ENCODE measurements at places on chromosomes 16 and 17.

GRCh38 chr17:78206298-78206697, 7.8 kb upstream of the BIRC5 start:
- no peak for DNase-seq

GRCh38 chr17:73304971-73305812, 6.6 kb downstream of the CDC42EP4 start:
- no peak for DNase-seq

- no peak for DNase-seq
Observed at GRCh38 chr17:73533127-73533526, 111.1 kb downstream of the SDK2 start.

DNA sequence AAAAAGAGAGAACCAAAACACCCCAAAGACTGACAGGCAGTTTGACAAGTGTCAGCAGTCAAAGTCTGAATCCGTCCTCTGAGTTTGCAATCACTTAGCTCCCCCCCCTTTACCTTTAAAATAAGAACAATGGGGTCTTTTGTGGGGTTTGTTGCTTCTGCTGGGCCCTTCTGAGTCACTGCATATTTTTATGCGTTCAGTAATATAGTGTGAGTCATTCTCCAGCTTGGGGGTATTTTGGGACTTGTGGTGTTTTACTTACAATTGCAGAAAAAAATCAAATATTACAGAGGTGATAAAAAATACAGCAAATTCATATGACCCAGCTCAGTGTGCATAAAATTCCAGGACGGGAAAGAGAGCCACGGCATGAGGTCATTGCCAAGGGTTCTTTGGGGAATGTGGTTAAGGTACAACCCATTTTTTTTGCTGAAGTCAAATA, 120.1 kb downstream of the CYLD start:
- peak; percentile 2 for DNase-seq

DNA sequence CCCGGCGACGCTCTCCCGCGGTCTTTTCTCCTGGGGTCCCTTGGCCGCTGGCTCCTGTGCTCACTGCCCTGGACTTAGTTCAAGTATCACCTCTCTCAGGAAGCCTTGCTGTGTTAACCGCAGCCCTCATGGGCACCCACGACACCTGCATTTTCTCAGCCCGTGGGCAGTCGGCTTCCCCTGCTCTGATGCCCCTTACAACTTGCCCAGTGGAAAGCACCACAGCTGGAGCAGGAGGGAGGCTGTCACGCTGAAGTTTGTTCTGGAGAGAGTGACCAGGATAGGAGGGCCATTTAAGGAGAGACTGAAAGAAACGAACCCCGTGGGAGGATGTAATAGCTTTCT, 395 bp downstream of the STXBP4 start:
- DNase-seq, result no peak

GRCh38 chr16:88764913-88765349, 20.1 kb downstream of the PIEZO1 start:
- DNase-seq, result no peak

DNA sequence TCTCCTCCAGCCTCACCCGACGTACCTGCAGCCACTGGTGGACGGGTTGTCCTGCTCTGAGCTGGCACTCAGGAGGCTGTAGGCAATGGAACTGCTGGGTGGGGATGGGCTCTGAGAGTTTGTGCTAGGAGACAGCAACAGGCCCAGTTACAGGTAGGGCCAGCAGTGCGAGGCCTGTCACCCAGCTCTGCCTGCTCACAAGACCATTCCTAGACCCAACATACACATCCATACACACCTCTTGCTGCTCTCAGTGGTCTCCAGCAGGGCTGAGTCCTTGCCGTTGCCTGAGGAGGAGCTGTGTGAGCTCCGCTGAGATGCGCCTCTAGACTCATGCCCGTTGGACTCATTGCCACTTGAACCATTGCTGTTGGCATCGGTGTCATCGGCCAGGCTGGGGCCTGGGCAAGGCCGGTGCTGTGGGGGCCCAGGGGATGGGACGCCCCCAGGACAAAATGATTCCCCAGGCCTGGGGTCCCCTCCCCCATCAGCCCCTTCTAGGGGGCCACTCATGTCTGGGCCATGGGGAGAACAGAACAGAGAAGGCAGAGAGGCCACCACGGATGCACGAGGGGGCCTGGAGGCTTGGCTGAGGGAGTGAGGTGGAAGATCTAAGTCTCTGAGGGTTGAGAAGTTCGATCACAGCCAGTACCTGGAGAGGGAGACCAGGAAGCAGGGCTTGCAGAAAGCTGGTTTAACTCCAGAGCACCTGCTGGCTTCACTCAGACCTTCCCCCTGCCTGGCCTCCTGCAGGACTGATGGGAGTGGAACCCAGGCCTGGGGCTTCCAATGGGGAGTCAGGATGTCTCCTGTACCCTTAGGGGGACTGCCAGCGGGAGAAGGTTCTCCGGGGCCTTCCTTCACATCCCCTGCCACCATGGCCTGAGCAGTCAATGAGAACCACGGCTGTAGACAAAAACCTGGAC, 1.7 kb downstream of the PER1 start:
- no peak for DNase-seq

All from MV-4-11 (cell line).